ENCODE measurements at places on chromosomes 5 and 9. TPM values are rescaled to one million over a fixed set of nuclear protein-coding genes. Genes with fewer than 3 reads are reported as not detected.

The ACER2 gene
- 16.8 TPM for total RNA-seq

The RANBP17 gene
- total RNA-seq: 0.55 TPM

The GZMA gene
- not detected for total RNA-seq

The SAXO1 gene
- 0.08 TPM for total RNA-seq

The C1QTNF3 gene
- 6.9 TPM for total RNA-seq

The ARL10 gene
- total RNA-seq: 36.4 TPM

The PCDHB3 gene
- total RNA-seq: 1.1 TPM

The IFNA14 gene
- not detected for total RNA-seq

The DMRT2 gene
- 0.72 TPM for total RNA-seq

The HAVCR2 gene
- 4.3 TPM for total RNA-seq

The FOXI1 gene
- 4.9 TPM for total RNA-seq

The SHOC1 gene
- 1.1 TPM for total RNA-seq

The PDE6A gene
- total RNA-seq: 0.17 TPM

GRCh38 chr5:151144275-151144674, 13.3 kb downstream of the ANXA6 start:
- no peak for DNase-seq

DNA sequence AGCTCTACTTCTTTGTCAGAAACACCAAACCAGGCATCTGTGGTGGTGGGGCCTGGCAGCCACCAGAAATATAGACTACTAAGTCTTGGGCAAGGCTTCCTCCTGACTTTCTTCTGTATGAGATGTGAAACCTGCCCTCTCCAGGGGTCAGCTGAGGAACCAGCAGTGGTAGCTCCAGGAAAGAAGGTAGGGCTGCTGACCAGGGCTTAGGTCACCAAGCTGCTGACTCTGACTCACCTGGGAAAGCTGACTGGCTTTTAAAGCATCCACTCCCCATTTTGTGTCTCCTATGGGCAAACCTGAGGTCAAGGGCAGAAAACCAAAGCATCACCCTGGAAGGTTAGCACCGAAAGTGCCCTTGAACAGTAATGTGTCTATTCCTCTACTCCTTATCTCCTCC, 10.4 kb upstream of the SH3TC2 start:
- no peak for DNase-seq

DNA sequence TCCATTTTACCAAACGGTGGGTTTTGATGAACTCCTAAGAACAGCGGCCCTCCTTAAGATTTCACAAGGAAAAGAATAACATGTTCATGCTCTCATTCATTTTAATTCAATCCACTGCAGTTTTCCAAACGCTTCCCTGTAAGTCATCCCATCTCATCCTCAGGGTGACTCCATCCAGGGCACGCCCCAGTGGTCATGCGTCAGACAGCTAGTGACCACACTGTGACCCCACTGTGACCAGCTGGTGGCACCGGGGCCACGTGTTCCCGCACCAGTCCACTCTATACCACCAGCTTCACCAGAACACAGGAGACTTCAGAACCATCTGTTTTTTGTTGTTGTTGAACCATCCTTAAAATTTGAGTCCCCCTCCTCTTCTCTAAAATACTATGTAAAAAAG, 14.3 kb downstream of the ATPSCKMT start:
- no peak for DNase-seq

DNA sequence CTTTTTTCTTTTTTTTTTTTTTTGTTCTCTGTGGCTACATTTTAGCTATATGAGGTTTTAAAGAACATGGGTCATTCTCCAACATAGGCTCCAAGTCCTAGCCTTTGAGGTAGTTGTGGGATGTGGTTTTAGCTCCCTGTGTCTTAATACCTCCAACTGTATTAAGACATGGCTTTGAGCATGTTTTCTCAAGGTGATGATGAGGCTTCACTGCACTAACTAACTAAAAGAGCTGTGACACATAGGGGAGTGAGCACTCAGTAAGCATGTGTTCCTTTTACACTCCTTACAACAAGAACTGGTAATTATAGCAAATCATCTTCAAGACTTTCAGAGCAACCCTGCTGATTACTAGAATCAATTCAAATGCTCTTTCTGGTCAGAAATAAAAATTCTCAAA, 333.6 kb upstream of the CCNH start:
- DNase-seq: no peak

- no peak for DNase-seq
These were observed 161.7 kb downstream of the OXCT1 start for GRCh38 chr5:41708604-41708940.

DNA sequence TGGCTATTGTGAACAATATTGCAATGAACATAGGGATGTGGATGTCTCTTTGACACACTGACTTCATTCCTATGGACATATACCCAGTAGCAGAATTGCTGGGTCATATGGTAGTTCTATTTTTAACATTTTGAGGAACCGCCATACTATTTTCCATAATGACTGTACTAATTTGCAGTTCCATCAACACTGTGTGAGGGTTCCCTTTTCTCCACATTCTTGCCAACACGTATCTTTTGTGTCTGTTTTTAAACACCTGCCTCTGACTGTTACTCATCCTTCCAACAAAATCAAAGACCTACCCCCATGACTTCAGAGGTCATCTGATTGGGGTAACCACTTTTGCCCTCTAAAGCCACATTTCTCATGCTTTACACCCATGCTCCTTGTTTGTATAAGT, 133.5 kb downstream of the MED27 start:
- DNase-seq: no peak

GRCh38 chr5:146565764-146566367, 49.9 kb upstream of the GPR151 start:
- no peak for DNase-seq

GRCh38 chr9:37466037-37466709, 923 bp upstream of the ZBTB5 start:
- peak; percentile 86 for DNase-seq

GRCh38 chr5:44389090-44389822, at the start of gene FGF10:
Gene FGF10 (minus strand): TSS chr5:44389420. CDS start chr5:44388682, 738 bp downstream.
- peak; percentile 57 for DNase-seq

GRCh38 chr5:127757576-127757975, 54.4 kb downstream of the CCDC192 start:
- DNase-seq: no peak

- DNase-seq: no peak
These were observed 2.0 kb downstream of the DENND1A start for GRCh38 chr9:123927625-123928532.

- DNase-seq: no peak
These were observed 11.5 kb upstream of the FAF2 start for GRCh38 chr5:176436656-176437055.
